ENCODE measurements at places on chromosomes 3 and 15.

DNA sequence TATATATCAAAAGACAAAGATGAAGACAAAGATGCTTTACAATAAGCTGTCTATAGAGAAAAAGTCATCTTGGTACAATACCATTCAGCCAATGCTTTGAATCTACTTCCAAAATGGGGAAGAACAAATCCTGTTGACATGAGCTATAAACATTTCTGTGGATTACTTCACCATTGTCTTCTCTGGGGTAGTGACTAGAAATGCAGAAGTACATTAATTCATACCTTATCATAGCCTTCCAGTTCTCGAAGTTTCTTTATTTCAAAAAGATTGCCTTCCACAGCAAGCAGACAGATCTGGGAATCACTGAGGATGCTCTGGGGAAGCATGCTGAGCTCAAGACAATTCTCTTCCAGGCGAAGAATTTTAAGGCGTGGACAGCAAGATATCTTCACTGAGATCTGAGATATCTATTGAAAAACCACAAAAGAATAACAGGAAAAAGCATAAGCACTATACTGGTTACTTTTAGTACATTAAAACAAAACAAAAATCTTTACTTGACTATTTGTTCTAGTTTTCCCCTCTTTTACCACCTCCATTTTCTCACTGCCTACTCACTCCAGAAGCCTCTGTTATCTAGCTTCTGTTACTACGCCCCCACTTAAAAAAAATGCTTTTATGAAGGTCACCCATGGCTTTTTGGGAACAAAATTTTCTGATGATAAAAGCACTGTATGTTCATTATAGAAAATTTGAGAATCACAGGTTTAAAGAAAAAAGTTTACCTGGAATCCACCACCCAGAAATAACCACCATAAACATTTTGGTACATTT lies 3.6 kb downstream of the LRRC57 start:
- DNase-seq, result no peak

DNA sequence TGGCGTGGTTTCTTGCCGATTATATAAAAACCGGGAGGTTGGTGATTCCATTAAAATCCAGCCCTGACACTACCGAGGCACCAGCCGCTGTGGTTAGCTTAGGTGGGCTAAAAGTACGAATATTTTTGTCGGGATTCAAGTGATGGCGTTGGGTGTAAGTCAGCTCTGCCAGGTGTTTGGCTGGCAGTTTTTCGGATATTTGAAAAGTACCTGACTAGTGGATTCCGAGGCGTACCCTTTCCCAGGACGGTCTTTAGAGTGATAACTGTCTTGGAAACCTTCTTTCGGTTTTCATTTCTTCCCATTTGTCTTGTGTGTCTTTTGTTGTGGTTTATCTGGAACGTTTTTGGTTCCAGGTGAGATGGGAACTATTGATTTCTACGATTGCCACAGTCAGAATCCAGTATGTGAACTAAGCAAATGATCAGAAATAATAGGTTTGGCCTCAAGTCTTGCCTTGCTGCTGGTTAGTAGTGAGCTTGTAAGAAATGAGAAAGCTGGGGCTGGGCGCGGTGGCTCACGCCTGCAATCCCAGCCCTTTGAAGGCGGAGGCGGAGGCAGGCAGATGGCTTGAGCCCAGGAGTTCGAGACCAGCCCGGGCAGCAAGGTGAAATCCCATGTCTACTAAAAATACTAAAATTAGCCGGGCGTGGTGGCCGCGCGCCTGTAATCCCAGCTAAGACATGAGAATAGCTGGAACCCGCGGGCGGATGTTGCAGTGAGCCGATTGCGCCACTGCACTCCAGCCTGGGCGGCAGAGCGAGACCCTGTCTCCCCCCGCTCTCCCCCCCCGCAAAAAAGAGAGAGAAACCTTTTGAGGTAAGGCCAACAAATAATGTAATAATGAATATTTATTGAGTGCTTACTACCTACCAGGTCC lies 1.4 kb downstream of the FYTTD1 start:
- peak; percentile 18 for DNase-seq

DNA sequence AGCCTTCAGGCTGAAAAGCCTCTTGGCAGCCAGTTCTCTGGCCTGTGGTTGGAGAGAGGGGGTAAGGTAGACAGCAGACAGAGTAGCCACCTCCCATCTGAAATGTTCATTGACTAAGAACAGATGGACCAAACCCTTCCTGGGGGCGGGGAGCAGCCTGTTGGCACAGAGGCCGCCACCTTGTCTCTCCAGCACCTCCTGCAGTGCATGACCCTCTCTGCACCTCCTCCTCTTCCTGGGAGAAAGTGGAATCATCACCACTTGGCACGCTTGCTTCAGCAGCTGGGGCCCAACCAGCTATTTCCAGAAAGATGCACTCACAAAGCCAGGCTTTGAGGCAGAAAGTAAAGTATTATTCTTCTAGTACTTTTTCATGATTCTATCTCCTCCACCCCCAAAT lies 313.4 kb upstream of the CHRM5 start:
- DNase-seq, result no peak

DNA sequence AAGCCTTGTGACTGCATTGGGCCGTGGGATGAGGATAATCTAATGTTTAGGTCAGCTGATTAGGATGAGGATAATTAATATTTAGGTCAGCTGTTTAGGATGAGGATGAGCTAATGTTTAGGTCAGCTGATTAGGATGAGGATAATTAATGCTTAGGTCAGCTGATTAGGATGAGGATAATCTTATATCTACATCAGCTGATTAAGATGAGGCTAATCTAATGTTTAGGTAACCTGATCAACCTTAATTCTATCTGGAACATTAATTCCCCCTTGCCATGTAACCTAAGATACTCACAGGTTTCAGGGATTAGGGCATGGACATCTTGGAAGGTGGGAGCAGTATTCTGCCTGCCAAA lies 362.8 kb downstream of the ULK4 start:
- no peak for DNase-seq

DNA sequence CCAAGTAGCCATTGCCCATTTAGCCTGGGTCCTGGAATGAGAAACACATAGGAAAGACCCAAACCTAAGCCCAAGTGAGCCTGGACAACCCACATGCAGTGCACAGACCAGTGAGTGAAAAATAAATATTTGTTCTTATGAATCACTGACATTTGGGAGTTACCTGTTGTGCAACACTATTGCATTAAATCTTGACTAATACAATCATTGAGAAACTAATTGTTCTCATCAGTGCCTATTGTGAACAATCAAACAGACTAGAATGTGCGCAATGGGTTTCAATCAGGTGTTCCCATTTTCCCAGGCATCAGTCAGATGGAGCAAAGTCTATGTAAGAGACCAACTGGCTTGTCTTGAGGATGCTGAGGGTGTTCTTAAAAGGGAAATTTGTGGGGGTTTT lies 54.7 kb upstream of the CNOT10 start:
- DNase-seq, result no peak

- DNase-seq, result no peak
These were observed 4.3 kb upstream of the NR2C2 start for GRCh38 chr3:14943042-14943441.

DNA sequence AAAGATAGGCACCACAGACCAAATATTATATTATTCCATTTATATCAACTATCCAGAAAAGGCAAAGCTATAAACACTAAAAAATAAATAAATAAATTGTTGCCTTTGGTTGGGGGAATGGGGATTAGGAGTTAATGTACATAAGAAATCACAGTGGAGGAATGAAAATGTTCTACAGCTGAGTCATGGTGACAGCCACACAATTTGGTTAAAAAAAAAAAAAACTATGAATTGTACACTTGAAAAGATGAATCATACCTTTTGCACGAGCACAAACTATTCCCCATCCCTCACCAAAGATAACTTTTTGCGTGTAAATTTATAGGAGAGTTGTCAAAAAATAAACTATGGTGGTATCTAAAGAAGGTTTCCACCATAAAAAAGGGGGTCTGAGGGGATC lies 103.2 kb downstream of the TBC1D5 start:
- no peak for DNase-seq

DNA sequence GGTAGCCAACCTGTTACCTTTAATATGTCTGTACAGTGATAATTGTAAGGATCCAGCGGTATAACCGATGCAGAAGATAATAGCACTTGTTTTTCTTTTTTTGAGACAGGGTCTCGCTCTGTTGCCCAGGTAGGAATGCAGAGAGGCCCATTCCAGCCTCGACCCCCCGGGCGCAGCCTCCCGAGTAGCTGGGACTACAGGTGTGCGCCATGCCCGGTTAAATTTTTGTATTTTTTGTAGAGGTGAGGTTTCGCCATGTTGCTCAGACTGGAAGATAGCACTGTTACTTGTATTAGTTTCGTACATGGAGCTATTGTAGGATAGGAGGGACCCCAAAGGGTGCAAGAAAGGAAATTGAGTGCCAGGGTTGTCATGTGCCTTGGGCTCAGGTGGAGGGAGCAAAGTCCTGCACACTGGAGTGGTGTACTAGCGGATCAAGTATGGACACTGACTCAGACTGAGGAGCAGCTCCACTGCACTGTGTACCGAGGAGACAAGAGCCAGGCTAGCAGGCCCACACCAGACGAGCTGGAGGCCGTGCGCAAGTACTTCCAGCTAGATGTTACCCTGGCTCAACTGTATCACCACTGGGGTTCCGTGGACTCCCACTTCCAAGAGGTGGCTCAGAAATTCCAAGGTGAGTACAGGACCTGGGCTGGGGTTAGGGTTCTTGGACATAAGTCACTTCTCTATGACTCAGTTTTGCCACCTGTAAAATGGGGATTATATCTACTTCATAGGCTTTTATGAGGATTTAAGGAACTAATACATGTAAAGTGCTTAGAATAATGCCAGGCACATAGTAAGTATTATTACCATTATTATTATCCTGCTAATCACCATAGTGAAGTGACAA lies 1.0 kb downstream of the OGG1 start:
- no peak for DNase-seq

- no peak for DNase-seq
These were observed 53.8 kb downstream of the CMTM6 start for GRCh38 chr3:32448686-32449474.

GRCh38 chr3:17643691-17644090 lies 98.7 kb downstream of the TBC1D5 start:
- DNase-seq, result no peak

GRCh38 chr3:62823461-62824050 lies 51.7 kb downstream of the CADPS start:
- DNase-seq, result no peak

DNA sequence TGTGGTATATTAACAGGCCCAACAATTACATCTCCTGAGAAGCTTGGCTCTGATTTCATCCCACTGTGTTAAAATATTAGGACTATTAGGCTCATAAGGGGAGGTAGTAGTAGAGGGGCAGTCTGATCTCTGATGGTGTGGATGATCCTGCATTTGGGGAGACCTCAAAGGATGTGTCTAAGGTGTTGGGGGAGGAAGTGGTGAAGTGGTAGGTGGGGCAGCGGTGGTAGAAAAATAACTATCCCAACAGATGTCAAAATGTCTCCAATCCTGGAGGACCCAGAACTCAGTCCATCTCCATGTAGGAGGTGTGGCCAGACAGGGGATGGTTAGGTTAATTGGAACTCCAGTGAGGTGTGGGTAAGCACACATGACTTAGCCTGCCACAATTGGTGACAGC lies 10.4 kb upstream of the IQCF6 start:
- DNase-seq, result no peak

GRCh38 chr3:183576487-183577107 lies 21.1 kb upstream of the KLHL6 start:
- no peak for DNase-seq

- no peak for DNase-seq
These were observed 71.6 kb downstream of the EPHB3 start for GRCh38 chr3:184633237-184633579.

- no peak for DNase-seq
These were observed 12.8 kb downstream of the DENND6A start for GRCh38 chr3:57680046-57680445.

DNA sequence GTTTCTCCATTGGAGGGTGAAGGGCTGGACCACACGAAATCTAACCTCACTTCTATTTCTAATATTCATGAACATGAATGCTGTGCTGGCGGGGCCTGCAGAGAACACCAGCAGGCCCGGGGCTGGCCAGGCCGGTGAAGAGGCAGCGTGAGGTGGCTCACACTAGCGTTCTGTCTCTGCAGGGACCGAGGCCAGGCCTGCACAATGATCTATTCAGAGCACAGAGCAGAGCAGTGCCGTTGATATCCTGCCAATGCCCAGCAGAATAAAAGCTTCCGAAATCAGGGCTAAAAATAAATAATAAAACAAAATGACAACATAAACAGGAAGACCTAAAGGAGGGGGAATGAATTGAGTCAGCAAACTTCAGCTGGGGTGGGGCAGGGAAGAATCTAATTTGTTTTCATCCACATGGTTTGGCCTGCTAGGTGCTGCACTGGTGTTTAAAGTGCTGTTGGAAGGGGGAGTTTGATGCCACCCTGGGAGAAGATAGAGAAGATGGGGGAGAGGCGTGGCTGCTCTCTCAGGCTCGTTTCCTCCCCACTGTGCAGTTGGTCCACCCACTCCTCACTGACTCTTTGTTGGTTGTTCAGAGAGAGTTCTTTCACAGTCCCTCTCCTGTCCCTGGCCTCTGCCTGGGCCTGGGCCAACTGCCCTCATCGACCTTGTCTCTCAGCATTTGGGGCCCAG lies 837.1 kb downstream of the AGBL1 start:
- no peak for DNase-seq

DNA sequence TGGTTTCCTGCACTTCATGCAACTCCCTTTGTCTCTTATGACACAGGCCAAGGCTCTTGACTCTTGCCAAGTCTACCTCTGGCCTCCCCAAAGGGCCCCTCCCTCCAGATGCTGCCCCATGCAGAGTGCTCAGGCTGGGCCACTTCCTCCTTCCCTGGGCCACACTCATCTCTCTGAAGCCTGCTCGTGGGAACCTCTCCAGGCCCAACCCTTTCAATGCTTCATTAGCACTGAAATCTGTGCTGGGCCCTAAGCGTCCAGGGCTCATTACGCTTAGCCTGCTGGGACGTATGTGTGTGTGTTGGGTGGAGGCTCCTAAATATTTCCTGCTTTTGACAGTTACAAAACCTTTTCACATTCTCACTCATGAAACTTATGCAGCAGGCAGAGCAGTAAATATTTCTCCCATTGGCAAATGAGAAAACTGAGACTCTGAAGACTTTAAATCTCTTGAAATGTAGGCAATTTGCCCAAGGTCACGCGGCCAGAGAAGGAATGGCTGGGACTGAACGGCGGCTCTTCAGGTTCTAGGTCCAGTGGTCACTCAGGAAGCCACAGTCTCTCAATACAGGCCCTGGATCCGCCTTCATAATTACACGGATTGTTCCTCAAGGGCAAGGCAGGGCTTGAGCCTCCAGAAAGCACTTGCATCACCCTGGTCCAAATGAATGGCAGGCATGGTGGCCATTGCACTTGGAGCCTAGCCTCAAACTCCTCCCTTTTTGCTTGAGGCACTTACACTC lies 241.7 kb upstream of the HES1 start:
- no peak for DNase-seq

GRCh38 chr3:89571298-89571697 lies 463.9 kb downstream of the EPHA3 start:
- no peak for DNase-seq

DNA sequence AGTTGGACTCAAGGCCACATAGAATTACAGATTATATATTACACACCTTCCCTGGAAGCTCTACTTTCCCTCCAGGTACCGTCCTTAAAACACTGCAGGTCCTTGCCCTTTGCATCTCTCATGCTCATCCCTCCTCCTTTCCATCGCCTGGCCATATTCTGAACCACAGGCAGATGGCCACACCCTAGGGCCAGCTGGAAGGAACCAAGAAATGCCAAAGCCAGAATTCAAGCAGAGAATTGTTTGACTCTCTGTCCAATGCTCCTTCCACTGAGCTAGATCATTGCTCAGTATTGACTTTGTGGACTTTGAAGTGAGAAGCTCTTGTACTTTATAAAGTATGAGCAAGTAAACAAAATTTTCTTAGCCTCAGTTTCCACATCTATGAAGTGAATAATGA lies 170.3 kb upstream of the SLC24A5 start:
- no peak for DNase-seq

- no peak for DNase-seq
These were observed 52.2 kb downstream of the KCNAB1 start for GRCh38 chr3:156172536-156172935.
